ENCODE measurements at places on chromosomes 6 and 20.

DNA sequence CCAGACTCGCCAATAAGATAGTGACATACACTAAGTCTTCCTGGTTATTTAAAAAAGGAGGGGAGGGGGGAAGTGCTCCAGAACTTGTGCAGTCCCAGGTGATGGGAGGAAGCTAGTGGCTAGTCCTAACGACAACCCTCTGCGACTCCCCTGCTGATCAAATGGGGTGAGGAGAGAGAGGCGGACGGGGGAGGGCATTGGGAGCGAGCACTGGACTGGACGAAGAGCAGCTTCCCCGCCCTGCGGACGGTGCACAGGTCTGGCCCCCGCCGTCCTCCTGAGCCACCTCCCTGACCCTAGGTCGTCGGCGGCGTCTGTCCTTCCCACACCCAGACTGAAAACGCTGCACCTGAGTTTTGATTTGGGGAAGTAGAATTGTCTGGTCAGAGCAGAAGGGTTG, 2.2 kb upstream of the OLIG3 start:
- DNase-seq = no peak

- no peak for DNase-seq
Measured at GRCh38 chr20:41248368-41249024, 69.0 kb downstream of the ZHX3 start.

DNA sequence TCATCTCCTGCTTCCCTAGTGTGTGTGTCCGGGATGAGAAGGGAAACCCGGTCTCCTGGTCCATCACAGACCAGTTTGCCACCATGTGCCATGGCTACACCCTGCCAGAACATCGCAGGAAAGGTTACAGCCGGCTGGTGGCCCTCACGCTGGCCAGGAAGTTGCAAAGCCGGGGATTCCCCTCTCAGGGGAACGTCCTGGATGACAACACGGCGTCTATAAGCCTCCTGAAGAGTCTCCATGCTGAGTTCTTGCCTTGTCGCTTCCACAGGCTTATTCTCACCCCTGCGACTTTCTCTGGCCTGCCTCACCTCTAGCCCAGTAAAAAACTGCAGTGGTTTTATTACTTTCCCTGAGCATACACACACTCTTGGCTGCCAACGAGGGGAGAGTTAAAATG, 23.9 kb upstream of the C6orf141 start:
- DNase-seq = no peak

DNA sequence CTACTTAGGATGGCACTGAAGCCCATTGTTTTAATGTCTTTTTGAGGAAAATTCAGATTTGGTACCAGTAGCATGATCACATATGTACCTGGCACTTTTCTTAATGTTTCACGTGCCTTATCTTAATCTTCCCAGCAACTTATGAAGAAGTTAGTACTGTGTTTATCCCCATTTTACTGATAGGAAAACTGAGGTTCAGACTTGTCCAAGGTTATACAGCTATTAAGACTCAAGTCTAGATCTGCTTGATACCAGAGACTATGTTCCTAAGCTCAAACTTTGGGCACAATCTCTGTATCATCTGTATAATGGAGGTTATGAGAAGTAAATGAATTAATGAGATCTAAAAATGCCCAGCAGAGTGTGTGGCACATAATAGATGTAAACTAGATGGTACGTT, 179.7 kb upstream of the SUPT3H start:
- DNase-seq = no peak

GRCh38 chr6:4355241-4355640, 219.9 kb upstream of the ECI2 start:
- no peak for DNase-seq

DNA sequence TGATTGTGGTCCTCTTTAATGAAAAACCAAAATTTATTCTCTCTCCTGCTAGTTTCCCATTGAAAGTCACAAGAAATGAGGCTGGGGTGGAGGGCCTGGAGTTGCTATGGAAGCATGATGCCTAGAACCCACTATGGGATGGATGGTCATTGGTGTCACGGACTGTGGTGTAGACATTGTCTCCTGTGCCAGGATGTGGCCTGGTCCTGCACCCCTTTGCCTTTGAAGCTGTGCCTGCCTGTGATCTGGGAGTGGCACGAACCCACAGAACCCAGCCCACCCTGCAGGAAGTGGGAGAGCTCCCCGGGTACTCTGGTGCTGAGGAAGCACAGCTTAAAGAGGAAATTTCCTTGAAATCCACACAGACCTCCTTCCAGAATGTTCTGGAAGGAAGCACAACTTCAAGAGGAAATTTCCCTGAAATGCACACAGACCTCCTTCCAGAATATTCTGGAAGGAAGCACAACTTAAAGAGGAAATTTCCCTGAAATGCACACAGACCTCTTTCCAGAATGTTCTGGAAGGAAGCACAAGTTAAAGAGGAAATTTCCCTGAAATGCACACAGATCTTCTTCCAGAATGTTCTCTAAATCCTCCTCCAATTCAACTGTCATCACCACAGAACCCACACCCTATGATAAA, 105.6 kb downstream of the CDH26 start:
- no peak for DNase-seq

- DNase-seq = no peak
Measured at GRCh38 chr20:53930651-53931504, 139.5 kb downstream of the BCAS1 start.

- DNase-seq = no peak
Measured at GRCh38 chr20:61744691-61745396, 320.8 kb downstream of the TAF4 start.

Data from gastrocnemius medialis (tissue), 4 donors.